AG08396 (cell line): ENCODE measurements at places on chromosomes 4 and X.

DNA sequence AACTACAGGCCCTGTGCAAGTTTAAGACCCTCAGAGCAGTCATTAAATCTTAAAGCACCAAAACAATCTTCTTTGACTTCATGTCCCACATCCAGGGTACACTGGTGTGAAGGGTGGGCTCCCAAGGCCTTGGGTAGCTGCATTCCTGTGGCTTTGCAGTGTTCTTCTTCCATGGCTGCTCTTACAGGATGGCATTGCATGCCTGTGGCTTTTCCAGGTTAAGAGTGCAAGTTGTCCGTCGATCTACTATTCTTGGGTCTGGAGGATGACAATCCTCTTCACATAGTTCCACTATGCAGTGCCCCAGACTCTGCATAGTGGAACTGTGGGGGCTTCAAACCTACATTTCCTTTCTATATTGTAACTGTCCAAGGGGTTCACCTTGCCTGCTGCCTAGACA is 494.5 kb downstream of the CFAP47 start:
- no peak for DNase-seq

DNA sequence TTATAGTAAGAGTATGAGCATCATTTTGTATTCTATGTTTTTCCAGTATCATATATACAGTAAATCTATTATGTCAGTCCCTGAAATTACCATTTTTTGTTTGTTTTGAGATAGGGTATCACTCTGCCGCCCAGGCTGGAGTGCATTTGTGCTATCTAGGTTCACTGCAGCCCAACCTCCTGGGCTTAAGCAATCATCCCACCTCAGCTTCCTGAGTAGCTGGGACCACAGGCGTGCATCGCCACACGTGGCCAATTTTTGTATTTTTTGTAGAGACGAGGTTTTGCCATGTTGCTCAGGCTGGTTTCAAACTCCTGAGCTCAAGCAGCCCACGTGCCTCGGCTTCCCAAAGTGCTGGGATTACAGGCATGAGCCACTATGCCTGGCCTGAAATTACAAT is 85.6 kb downstream of the ZNF330 start:
- no peak for DNase-seq

DNA sequence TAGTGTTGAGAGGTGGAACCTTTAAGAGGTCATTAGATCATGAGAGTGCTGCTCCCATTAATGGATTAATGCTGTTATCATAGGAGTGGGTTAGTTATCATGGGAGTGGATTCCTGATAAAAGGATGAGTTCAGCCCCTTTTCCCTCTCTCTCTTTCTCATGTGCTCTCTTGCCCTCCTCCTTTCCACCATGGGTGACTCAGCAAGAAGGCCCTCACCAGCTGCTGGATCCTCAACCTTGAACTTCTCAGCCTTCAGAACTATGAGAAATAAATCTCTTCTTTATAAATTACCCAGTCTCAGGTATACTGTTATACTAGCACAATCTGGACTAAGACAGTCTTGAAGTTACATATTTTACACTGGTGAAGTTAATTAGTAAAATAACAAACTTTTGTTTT is 10.0 kb upstream of the CDKL5 start:
- no peak for DNase-seq

DNA sequence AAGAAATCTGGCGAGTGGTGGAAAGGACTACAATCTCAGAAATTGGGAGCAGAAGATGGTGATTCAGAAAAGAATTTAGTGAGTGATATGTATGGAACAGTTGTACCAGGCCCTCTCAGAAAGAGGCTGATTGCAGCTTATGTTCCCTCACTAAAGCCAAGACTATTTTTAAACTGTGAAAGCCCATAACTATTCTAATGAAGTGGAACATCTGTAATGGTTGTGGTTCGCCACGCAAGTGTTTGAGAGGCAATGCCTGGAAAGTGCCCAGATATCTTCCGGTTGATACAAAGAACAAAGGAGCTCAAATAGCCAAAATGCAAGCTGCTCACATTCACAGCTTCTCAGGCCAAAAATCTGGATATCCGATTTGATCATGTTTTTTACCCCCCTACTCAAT is 1250.7 kb downstream of the RAPGEF2 start:
- DNase-seq: no peak

GRCh38 chr4:7364979-7365378 is 69.8 kb downstream of the PSAPL1 start:
- DNase-seq: no peak

DNA sequence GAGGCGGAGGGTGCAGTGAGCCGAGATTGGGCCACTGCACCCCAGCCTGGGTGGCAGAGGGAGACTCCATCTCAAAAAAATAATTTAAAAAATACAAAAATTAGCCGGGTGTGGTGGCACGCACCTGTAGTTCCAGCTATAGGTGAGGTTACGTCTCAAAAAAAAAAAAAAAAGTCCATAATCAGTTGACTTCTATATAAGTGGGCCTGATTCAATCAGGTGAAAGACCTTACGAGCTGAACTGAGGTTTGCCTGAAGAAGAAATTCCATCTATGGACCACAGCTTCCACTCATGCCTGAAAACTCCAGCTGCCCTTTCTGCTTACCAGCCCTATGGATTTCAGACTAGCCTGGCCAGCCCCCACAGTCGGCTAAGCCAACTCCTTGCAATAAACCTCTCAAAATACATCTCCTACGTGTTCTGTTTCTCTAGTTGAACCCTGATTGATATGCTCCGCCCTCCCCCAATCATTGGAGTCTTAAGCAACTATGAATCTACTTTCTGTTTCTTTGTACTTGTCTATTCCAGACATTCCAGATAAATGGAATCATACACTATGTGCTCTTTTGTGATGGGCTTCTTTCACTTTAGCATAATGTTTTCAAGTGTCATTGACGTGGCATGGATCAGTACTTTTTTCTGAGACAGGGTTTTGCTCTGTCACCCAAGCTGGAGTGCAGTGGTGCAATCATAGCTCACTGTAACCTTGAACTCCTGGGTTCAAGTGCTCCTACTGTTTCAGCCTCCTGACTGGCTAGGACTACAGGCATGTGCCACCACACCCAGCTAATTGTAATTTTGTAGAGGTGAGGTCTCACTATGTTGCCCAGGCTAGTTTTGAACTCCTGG is 36.6 kb downstream of the SAT1 start:
- no peak for DNase-seq

GRCh38 chr4:163495900-163496299 is 1.4 kb downstream of the TMA16 start:
- DNase-seq: no peak

DNA sequence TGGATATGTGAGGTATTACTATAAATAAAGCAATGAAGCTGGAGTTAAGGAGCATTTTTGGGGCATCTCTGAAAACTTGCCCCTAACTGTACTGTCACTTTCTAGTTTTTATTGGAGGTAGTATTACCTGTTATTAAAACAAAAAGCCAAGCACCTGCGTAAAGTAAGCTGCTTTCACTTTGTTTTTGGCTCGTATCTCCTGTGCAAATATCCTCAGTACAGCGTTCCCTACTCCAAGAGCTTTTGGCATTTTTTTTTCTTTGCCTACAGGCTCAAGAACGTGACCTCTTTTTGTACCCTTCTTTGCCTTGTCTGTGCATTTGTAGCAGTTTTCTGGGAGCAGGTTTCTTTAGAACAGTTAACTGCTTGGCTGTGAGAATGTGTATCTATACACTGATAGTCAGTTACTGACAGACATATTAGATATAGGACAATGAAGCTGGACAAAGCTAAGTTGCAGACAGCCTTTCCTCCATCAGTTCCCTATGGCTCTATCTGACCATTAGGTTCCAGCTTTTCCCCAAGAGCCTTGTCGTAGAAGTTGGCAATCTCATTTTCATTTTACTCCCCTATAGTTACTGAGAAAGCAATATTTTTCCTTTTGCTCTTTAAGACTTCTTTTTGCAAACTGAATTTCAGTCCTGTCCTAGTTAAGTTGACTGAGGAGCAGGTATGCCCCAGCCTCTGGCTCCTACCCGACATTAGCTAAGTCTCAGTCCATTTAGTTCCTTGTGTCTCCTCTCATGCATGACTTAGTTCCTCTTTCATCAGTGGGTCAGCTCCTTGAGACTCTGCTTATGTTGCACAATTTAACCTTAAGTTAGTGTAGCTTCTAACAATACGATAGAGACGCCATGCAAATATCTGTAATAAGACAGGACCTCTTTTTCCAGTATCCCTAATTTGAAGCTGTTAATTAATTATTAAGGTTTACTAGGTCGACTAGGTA is 71.5 kb upstream of the HPRT1 start:
- no peak for DNase-seq

- DNase-seq: no peak
Measured at GRCh38 chr4:110129544-110129943, 68.9 kb downstream of the ELOVL6 start.

DNA sequence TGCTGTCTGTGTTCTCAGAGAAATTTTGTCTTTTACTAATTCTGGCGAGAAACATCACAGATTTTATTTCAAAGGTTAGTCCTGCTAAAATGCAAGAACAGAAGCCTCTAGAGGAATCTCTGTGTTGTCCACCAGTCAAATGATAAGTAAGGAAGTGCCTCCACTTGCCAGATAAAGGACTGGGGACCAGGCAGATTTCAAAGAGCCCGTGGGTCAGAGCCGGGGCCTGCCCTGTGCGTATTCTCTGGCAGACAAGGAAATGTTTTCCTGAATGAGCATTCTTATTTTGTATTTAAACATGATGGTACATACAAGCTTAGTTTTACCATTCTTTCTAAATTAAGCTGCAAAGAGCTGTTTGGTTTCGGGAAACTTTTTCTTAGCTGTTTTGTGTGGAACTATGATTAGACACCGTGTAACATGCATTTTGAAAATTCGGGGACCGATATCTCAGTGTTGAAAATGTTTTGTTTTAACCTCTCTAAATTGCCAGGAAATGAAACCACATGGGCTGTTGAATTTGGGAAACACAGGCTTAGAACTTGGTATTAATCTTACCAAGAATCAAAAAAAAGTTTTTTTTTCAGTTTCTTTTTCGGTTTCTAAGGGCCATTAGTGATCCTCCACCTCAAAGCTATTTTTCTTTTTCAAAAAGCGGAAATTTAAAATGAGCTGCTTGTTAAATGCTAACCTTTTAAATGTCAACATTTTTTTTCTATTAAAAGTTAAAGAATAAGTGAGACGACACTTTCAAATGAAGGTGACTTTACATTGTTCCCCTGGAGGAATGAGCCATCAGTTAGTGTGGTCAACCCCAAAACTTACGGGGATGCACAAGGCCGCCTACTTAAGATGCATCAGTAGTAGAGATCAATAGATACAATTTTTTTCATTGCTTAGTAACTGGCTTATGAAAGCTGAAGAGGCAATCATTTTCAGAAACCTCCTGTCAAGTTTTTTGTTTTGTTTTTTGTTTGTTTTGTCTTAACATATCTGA is 89.6 kb upstream of the MTM1 start:
- DNase-seq: no peak

DNA sequence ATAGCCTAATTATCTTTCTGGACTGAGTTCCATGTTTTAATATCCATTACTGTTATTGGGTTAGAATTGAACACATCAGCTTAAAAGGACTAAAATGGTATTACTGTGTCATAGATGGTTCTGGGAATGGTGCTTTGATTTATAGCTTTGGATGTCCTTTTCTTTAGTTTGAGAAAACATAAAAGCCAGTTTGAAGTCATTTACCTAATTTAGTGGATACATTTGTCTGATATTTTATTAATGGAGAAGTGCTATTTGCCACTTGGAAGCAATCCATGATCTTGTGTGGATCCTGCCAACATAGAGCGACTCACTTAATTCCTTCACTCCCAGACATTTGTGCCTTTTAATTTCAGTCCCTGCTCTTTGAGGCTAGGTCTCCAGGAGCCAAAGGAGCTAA is 212.4 kb upstream of the PACRGL start:
- no peak for DNase-seq

DNA sequence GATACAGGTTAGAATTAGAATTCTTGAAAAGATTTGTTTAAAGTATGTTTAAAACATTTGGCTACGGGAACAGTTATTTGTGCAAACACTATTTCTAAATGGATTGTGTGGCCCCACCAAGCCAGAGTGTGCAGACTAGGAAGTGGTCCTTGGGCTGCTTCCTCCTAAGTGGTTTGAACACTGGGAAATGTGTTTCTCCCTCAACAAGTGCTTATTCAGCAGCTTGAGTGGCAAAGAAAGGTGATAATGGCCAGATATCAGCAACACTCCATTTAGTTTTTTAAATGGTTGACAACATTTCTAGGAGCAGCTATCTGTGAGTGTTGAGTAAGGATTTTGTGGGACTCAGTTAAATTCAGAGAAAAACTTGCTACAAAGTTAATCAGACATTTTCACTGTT is 141.4 kb upstream of the LNX1 start:
- no peak for DNase-seq

DNA sequence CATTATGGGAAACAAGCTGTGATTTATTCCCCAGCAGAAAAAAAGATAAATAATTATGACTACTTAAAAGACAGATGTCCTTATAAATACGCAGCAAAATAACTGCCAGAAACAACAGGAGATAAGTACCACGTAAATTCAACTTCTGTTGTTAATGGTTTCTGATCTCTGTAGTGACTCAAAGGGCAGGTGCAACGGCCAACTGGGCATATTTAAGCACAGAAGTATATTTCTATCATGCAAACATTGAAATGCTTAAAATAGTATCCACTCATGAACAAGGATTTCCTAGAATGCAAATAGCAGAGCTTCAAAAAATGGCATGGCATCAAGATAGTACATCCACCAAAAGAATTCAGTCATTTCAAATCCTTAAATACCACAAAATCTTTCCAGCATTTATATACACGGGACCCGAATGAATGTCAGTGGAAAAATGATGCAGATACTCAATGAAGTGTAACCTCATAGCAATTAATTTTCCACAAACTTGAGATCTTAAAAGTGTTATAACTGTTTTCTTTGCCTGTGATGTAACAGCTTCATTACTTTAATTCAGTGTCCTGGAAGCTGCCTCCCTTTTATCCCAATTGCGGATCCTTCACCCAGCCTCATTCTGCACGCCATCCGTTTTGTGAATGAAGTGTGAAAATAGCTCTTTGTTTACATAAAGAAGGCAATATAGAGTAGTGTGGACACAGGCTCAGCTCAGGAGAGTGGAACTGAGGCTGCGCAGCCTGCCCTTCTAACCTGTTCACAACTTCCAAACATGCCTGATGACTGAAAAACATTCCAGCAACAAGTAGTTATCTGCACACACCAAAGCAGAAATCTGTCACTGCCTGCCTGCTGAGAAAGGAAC is 10.2 kb downstream of the PDGFC start:
- DNase-seq: no peak

GRCh38 chr4:67651536-67651935 is 49.4 kb downstream of the UBA6 start:
- no peak for DNase-seq

DNA sequence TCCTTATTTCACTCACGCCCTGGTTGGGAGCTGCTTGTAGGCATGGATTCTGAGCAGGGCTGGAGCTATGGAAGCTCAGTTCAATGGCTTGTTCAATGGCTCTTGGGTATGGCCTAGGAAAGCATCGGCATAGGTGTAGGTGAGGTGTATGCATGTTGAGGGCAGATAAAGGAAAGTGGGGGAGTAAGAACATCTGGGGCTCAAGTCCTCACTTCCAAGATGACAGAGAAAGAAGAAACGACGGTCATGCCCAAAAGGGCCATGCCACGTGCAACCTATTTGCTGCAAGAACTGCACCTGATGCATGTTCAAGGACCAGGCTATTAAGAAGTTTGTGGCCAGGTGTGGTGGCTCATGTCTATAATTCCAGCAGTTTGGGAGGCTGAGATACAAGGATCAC is 23.4 kb downstream of the SCD5 start:
- no peak for DNase-seq
